ENCODE measurements at places on chromosomes 3 and 15.

DNA sequence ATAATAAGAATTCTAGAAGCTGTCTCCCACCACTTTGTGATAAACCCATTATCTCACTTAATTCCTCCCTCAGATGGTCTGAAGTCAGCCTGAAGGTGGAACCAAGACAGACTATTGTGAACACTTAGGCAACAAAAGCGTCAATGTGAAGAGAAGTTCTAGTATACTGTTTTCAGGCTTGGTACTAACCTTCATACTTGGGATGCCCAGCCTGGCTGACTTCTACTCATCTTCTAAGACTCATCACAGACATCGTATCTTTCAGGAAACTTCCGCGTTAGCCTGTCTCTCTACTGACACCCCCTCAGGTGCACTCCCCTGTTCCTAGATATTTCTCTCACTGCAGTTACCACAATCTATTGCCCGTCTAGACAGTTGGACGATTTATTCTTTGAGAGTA lies 201.2 kb downstream of the SATB1 start:
- DNase-seq, result no peak

- DNase-seq, result no peak
Measured at GRCh38 chr3:59935025-59935424, 885.2 kb upstream of the CFAP20DC start.

DNA sequence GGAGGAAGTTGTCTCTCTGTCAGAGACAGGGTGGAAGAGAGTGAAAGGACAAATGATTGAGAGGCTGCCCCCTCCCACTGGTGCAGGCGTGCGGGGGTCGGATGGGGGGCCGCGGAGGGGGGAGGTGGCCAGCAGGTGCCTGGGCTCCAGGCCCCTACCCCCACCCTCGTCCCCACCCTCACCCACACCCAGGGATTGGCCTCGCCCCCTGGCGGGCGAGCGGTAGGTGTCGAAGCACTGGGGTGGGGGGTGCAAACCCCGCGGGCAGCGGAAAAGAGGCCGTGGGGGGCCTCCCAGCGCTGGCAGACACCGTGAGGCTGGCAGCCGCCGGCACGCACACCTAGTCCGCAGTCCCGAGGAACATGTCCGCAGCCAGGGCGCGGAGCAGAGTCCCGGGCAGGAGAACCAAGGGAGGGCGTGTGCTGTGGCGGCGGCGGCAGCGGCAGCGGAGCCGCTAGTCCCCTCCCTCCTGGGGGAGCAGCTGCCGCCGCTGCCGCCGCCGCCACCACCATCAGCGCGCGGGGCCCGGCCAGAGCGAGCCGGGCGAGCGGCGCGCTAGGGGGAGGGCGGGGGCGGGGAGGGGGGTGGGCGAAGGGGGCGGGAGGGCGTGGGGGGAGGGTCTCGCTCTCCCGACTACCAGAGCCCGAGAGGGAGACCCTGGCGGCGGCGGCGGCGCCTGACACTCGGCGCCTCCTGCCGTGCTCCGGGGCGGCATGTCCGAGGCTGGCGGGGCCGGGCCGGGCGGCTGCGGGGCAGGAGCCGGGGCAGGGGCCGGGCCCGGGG lies at the start of gene KAT2B:
KAT2B (plus strand) TSS at position 682 of the 783 bp plus-strand sequence; CDS start at position 714, 32 bp downstream.
- peak; percentile 80 for DNase-seq

DNA sequence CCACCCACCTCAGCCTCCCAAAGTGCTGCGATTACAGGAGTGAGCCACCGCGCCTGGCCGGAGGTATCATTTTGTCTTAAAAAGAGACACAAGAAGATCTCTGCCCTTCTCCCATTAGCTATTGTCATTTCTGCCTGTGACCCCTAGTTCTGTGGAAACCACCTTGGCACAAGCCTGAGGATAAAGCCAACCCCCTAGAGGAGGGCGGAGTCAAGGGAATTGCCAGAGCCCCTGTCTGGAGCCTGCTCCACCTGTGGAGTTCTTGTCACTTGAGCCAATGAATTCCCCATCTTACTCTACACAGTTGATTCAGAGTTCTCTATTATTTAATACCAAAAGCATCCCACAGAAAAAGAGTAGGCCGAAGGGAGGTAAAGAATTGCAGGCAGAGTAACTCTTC lies 34.9 kb upstream of the KLHL6 start:
- no peak for DNase-seq

GRCh38 chr3:155995525-155996370 lies 124.6 kb upstream of the KCNAB1 start:
- no peak for DNase-seq

- no peak for DNase-seq
Measured at GRCh38 chr15:99335508-99335907, 84.2 kb downstream of the LRRC28 start.

GRCh38 chr15:25536801-25537611 lies 98.2 kb upstream of the UBE3A start:
- no peak for DNase-seq

- DNase-seq, result no peak
Measured at GRCh38 chr3:3165241-3165640, 14.2 kb downstream of the CRBN start.

DNA sequence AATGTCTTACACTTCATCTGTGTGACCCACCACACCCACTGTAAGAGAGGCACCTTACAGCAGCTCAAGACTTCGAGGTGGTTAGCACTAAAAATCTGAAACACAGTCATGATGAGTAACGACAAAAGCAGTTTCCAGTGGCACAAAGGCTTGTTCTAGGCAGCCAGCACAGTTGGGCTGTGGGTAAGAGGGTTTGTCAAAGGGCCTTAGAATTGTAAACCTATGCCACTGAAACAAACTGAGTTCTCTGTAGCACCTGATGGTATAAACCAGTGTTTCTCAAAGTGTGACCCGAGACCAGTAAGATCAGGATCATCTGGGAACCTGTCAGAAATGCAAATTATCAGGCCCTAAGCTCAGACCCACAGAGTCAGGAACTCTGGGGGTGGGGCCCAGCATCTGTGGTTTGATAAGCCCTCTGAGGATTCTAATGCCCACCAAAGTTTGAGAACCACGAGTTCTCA lies 36.5 kb downstream of the DAPK2 start:
- DNase-seq, result peak; percentile 33

- DNase-seq, result no peak
Measured at GRCh38 chr3:36591959-36592358, 172.4 kb downstream of the DCLK3 start.

- DNase-seq, result no peak
Measured at GRCh38 chr15:90710436-90711027, 6.6 kb upstream of the BLM start.

DNA sequence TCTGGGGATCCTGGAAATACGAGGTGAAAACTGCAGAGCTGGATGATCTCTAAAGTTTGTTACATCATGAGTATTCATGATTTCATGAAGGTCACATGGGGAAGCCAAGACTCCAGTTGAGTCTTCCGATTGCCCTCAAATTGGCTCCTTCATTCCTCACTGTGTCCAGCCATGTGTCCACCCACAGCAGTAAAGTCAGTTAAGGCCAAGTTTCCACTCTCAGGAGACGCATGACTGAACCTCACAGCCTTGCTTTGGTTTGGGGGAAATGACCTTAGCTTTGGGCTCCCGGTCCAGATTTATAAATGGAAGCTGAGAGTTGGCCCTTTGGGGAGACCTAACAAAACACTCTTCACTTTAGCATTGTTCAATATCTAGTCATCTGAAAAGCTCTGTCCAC lies 289.7 kb upstream of the MCTP2 start:
- no peak for DNase-seq

- no peak for DNase-seq
Measured at GRCh38 chr3:195708626-195709481, 11.9 kb upstream of the MUC20 start.

DNA sequence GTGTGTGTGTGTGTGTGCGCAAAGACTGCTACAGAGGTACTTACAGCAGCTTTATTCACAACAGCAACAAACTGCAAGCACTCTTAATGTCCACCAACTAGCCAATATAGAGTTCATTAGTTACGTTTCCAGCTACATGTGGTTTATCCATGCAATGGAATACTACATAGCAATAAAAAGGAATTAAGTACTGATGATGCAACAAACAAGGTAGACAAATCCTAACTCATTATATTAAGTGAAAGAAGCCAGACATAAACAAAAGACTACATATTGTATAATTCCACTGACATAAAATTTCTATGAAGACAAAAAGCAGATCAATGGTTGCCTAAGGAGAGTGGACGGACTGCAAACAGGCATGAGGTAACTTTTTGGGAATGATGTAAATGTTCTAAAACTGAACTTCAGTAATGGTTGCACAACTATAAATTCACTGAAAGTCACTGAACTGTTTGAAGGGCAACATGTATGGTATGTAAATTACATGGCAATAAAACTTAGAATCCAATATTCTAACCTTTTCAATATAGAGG lies 433.7 kb downstream of the SHQ1 start:
- no peak for DNase-seq

- DNase-seq, result no peak
Measured at GRCh38 chr3:82353306-82354171, 592.1 kb upstream of the GBE1 start.

DNA sequence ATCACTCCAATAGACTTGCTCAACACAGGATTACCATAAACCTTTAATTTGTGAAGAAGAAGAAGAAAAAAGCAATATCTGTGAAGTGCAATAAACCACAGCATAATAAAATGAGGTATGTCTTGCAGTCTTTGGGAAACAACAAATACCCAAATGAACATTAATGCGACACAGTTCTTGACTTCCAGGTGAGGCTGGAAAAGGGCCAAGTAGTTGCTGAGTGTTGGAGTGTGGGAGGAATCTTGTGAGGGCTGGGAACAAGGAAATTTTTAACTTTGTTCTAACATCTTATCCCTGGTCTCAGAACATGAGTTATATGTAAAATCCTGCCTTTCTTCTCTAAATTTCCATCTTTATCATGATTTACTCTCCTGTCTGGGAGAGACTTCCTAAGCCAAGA lies 206.5 kb downstream of the DTWD1 start:
- DNase-seq, result no peak

DNA sequence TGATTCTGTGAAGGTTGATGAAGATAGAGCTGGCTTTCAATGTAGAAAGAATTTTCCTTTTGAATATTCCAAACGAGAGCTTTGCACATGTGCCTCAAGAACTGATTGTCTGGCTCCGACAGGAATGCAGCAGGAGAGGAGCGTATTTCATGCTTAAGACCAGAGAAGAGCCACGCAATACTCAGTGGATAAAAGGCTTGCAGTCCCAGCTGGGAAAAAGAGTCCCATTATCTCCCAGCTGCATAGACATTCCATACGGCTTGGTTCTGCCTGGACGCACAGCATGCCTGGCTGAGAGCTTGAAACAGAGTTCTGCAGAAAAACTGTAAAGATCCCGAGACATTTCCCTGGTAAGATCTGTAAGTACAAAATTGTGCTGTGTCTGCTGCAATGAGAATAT lies at the start of gene CNTN6:
CNTN6 (plus strand) TSS at position 254 of the 400 bp plus-strand sequence. CDS start 54,985 bp downstream, outside the sequence.
- no peak for DNase-seq

DNA sequence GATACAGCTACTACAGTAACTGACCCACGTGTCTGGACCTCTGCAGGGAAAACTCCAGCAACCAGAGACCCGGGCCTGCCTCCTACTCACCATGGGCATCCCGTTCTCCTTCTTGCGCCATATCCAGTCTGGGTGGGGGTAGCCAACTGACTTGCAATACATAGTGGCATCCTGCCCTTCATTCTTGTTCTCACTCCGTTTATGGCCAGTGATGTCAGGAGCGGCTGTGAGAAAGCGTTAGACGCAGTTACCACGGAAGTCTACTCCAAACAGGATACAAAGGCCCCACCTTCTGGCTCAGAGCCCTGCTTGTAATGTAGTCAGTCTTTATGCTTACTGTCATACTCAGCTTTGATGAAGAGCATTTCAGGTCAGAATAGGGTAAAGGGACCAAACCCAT lies 59.6 kb downstream of the NPTN start:
- DNase-seq, result no peak

- DNase-seq, result no peak
Measured at GRCh38 chr3:185362850-185363661, at the start of gene MAP3K13. TSS of gene MAP3K13 (plus strand) at chr3:185363136. CDS start at chr3:185428582, 65,446 bp downstream.

DNA sequence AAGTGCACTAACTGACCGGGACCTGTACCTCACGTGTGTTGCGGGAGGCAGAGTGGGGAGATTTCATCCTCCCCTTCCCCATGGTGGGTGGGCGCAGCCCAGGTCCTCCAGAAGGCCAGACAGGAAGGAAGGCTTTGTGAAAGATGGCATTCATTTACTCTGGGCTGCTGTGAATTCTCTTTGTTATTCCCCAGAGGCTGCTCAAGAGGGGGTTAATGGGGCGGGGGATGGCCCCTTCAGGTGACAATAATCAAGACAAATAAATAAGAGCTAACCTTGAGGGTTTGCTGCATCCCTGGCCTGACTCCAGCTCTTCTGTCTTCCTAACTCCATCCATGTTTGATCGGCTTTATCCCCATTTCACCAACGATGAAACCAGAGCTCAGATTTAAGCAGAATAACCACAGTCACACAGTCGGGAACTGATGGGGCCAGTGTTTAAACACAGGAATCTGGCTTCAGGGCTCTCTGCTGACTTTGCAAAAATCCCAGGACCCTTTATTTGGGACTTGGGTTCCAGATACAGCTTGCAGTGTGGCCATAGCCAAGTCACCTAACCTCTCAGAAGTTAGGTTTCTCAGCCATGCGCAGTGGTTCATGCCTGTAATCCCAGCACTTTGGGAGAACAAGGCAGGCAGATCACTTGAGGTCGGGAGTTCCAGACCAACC lies 16.5 kb downstream of the PIF1 start:
- no peak for DNase-seq

DNA sequence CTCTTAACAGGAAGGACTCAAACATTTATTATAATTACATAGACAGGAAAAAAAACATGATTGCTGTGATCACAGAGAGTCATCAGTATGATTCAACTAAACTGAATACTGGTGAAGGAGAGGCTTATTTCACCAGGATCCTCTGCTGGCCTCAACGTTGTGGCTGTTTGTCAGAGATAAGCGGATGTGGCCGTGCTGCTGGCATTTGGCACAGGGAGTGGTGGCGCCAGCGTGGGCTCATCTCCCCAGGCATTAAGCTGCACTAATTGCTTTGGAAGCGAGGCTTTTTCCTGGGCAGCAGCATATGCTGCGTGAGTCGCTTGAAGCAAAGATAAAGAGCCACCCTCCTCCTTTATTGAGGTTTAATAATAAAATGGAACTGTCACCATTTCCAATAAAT lies 306.7 kb downstream of the LRTM1 start:
- no peak for DNase-seq

DNA sequence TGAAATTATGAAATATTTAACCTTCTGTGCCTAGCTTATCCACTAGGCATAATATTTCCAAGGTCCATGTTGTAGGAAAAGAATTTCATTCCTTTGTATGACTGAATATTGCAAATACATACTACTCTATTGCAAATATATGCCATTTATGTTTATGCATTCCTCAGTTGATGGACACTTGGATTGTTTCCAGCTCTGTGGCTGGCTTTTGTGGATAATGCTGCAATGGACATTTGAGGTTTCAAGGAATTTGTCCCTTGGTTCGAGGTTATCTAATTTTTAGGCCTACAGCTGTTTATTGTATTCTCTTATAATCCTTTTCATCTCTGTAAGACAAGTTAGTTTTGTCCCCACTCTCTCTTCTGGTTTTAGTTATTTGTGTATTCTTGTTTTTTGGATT lies 7.7 kb upstream of the AADACL2 start:
- DNase-seq, result no peak

DNA sequence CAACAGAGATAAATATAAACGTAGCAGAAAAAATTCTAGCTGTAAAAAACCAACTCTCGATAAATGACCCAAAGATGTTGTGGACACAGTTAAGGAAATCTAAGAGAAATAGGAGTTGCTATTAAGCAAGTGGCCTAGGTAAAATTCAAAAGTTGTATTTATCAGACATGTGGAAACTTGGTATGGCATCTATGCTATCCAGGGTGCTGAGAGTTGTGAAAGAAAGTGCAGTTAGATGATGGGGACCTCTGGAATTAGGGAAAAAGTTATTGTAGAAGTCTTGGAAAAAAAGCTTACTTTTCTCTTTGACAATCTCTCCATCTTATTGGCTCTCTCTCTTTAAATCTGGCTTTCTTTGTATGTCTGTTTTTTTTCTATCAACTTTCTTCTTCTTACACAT lies 1090.9 kb downstream of the TBL1XR1 start:
- DNase-seq, result no peak
